ENCODE measurements at places on chromosomes 7 and 10.

DNA sequence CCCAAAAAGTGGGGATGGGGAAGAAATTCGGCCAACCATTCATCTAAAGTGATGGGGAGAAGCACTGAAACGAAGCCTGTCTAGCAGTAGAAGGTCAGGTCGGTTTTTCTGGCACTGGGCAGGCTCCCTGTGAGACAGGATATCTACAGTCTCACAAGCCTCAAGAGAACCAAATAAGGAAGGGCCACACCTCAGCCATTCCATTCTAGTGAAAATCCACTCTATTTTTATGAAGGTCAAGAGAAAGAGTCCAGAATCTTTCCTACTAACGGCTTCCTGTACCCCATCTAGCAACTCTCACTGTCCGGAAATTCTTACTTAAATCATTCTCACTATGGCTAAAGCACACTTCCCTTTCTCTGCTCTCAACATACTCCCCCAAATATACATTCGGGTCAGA lies 267.1 kb downstream of the PRPF18 start:
- no peak for DNase-seq

DNA sequence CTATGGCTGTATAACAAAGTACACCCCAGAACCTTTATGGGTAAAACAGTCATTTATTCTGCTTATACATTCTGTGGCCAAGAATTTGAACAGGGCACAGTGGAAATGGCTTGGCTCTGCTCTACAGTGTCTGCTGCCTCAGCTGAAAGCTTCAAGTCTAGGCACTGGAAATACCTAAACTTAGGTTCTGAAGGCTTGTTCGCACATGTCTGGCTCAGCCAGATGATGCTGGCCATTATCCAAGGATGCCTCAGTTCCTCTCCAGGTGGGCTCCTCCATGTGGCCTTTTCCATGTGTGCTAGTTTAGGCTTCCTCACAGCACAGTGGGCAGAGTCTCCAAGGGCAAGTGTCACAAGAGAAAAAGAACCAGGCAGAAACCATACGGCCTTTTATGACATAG lies 76.8 kb downstream of the RALA start:
- no peak for DNase-seq

DNA sequence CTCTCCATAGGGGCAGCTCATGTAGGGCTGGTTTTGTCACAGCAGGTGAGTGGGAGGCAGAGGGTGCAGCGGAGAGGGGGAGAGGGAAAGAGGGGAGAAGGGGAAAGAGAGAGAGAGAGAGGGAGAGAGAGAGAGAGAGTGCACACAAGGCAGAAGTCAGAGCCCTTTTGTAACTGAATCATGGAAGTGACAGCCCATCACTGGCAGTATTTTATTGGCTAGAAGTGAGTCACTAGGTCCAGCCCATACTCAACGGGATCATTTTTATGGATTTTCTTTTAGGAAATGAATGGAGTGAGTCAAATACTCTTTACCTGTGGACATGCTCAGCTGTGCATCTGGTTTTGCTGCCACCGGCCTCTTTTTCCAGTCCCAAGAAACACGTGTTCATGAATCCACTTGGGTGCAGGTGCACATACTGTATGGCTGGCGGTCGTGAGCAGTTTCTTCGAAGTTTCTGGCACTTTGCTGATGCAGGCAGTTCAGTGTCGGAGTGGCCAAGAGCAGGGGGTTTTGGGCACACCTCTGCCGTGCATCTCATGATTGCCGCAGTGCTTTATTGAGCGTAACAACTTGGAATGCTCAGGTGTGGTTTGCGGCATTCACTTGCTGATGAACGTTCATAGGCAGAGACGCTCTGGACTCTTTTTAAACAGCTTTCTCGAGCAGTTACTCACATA lies 40.3 kb downstream of the DOCK1 start:
- no peak for DNase-seq

DNA sequence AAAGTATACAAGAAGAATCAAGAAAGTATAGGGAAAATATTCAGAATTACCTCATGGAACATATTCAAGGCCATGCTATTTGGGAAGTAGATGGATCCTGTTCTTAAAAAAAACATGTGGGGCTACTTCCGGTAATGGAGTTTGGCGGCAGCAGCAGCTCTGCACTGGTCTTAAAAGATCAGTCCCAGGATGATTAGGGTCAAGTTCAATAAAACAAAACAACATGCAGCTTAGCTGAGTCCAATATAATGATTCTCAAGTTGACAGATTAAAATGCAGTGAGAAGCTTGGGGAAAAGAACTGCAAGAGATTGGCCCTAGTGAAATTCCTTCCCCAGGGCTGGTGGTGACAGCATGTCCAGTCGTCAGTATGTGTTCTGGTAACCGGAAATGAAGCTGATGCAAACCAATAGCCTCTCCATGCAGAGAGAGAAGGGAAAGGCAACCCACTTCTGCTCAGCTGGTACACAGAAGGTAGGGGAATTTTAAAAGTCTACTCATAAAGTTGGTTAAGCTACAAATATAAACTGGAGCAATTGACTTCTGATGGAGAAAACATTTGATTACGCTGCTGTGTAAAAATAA lies 305.1 kb upstream of the IMMP2L start:
- DNase-seq = no peak

DNA sequence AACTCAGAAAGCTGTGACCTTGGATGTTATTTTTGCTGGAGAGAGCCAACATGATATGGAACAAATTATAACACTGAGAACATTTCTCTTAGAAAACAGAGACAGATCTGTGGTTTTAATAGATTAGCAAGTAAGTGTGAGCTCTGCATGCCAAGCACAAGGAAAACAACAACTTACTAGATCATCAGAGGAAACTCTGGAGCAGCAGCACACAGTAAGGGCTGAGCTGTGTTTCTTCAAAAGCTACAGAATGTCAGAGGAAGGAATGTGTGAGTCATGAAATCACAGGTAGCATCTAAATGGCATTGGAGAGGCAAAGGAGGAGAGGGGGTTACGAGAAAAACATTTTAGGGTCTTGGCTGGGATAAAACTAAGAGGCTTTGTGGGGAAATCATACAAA lies 283.4 kb upstream of the FZD8 start:
- no peak for DNase-seq

GRCh38 chr10:44201656-44202055 lies 183.2 kb downstream of the CXCL12 start:
- no peak for DNase-seq

GRCh38 chr7:97307521-97308108 lies 190.1 kb downstream of the SDHAF3 start:
- DNase-seq = no peak

DNA sequence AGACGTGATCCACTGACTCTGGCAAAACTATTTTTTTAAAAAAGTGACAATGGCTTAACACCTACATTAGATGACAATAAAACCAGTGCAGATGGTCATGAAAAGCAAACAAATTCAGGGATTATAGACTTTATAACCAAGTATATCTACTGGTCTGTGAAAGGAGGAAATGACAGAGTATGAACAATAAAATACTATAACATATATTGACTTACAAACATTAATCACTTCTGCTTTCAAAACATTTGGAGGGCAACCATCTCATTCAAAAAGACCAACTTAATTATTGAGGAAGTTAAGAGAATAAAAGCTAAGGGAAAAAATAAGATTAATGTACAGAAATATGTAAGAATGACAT lies 34.8 kb downstream of the JMJD1C start:
- DNase-seq = no peak

- DNase-seq = no peak
Measured at GRCh38 chr10:61078542-61079275, 134.7 kb upstream of the RHOBTB1 start.

GRCh38 chr10:43665054-43665453 lies 16.4 kb upstream of the ZNF32 start:
- DNase-seq = no peak

GRCh38 chr10:125284875-125285597 lies 124.7 kb upstream of the CTBP2 start:
- no peak for DNase-seq

DNA sequence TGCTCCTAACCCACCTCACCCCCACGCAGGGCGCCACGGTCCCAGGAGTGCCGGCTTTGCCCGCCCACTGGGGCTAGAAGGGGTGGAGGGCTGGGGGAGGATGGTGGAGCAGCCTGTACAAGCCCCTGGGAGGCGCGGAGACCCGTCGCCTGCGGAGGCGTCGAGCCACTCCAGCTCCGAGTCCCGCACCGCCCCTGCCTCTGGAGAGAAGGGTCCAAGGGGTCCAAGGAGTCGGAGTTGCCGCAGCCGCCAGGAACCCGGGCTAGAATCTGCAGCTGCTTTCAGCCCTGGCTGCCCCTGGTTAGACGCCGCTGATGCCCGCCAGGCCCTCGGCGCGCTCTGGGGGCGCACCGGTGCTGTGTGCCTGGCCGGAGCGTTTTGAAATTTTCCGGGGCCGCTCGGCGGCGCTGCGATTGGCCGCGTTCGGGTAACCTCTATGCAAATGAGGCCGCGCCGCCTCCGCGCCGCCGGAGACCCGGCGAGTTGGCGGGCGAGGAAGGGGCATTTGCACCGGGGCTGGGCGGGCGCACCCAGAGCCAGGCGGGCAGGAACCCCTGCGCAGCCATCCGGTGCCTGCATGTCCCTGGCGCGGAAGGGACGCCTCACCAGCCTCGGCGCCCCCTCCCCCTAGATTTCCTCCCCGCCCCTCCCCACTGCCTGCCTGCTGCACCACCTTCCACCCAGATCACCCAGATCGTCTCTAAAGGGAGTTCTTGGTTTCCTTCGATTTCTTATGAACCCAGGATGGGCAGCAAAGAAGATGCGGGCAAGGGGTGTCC lies at the start of gene HMX2:
Gene HMX2, plus strand, starts transcription at position 502 of the 779 bp plus-strand sequence. Its CDS starts 243 bp downstream, at position 745.
- DNase-seq = no peak

DNA sequence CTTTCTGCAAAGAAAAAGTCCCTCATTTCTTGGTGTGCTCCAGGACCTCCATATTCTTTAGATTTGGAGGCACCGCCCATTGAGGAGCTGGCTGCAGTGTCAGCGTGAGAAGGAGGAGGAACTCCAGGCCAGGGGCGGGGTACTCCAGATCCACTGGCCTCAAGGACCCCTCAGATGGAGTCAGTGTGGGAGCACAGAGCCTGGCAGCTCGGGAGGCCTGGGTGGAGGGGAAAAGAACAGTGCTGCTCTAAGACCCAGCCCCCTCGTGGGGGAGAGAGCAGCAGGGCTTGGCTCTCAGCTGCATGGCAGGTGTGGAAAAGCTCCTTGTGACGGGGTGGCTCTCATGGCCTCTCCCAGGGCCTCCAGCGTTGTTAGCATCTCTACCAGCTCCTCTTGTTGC lies 70.5 kb downstream of the ITGB1 start:
- no peak for DNase-seq

GRCh38 chr7:55164527-55164926 lies 145.7 kb downstream of the EGFR start:
- no peak for DNase-seq

GRCh38 chr10:124733571-124734245 lies 10.5 kb downstream of the FAM53B start:
- no peak for DNase-seq

DNA sequence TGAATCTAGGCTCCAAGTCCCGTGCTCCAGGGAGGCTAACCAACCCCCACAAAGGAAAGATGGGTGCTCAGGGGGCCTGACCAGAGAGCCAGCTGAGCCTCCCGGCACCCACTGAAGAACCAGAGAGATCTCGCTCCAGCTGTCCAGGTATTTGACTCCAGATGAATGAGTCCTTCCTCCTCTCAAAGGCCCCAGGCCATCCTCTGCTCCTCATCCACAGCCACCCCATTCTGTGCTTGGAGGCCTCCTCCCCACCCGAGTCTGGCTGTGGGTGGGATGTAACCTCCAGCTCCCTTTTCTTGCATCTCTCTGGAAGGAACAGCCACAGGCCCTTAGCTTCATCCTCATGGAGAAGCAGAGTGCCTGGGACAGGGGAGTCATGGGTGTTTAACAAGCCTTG lies 44.6 kb downstream of the VSTM4 start:
- no peak for DNase-seq

DNA sequence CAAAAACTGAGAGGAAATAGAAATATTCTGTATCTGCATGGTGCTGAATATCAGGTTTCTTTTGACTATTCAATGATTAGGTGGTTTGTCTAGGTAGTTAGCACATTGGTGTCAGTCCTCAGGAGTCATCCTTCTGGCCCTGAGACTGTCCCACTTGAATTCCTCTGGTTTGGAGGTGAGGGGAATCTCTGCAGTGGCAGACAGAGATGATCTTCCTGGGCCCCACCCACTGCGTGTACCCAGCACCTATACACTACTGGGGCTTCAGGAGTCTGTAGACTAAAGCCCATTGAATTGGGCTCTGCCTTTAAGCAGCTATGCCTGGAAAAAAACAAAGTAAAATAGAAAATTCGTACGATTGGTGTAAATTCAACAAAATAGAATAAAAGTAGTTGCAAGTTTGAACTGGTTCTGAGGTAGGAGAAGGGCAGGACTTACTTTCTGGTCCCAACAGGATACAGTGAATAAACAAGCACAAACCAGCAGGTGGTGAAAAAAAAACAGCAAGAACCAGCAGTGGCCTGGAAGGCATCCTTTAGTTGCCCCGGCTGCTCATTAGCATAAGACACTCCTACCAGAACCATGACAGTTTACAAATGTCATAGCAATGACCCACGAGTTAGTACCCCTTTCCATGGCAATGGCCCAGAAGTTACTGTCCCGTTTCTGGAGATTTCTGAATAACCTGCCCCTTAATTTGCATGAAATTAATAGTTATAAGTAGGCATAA lies 1.7 kb downstream of the LIPM start:
- DNase-seq = no peak

DNA sequence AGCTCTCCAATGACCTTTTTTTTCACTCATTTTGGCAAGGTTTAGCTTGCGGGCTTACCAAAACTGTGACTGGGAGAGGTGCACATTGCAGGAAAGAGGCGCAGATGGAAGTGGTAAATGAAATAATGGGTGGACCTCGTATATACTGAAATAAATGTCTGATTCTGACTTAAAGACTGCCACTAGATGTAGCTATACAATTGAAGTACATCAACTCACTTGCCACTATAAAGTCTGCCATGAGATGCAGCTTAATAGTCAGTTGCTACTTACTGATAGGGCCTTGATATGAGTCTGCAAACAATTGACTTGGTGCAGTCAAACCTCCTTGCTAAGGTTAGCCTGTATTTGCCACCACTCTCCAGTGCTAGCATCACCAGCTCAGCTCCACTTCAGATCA lies 525.9 kb upstream of the MBL2 start:
- DNase-seq = no peak

- DNase-seq = no peak
Measured at GRCh38 chr10:78830976-78831375, 237.8 kb upstream of the ZMIZ1 start.
